Activated CD4-positive, alpha-beta T cell treated with anti-CD3 and anti-CD28 coated beads, Interleukin-2, amount 50 U/mL, for 4 hours (primary cell): ENCODE measurements at places on chromosomes 4 and X.

DNA sequence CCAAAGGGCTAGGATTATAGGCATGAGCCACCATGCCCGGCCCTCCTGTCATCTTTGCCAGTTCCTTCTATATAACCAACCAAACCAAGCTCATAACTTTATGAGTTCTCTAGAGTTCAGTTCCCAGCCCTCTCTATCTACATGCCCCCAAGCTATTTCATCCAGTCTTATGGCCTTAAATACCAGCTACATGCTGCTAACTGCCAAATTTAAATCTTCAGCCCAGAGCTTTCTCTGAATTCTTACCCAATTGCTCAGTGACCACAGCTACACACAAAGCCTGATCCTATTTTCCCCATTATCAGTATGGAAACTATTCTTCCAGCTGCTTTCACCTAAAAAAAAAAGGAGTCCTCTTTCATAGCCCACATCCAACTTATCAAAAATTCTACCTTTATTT, 23.1 kb downstream of the TMEM184C start:
- no peak for DNase-seq

- no peak for DNase-seq
Measured at GRCh38 chrX:20664774-20665173, 398.1 kb upstream of the RPS6KA3 start.

GRCh38 chr4:185513489-185514181, 21.7 kb downstream of the PDLIM3 start:
- DNase-seq = no peak

- no peak for DNase-seq
Measured at GRCh38 chr4:107734120-107734519, 14.1 kb upstream of the PAPSS1 start.

DNA sequence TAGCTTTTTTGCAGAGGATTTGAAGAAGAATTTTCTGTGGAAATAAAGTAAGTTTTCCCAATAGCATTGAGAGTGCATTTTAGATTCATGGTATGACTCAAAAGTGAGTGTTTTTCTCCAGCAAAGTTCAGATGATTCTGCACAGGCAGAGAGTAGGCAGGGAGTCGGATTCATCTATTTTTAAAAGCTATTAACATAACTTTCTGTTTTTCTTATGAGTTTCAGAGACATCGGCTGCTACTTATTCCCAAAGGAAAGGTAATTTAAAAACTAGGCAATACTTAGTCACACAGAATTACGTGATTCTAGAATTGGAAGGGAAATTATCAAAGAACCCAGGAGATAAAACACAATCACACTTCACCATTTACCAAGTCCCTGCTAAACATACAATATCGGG, 4.4 kb downstream of the CCDC110 start:
- no peak for DNase-seq

GRCh38 chr4:7781366-7781765, 158.3 kb downstream of the AFAP1 start:
- no peak for DNase-seq

- no peak for DNase-seq
Measured at GRCh38 chr4:173398779-173399415, at the start of gene SCRG1. SCRG1 (minus strand) TSS chr4:173399116; CDS start chr4:173391414, 7,702 bp downstream.

DNA sequence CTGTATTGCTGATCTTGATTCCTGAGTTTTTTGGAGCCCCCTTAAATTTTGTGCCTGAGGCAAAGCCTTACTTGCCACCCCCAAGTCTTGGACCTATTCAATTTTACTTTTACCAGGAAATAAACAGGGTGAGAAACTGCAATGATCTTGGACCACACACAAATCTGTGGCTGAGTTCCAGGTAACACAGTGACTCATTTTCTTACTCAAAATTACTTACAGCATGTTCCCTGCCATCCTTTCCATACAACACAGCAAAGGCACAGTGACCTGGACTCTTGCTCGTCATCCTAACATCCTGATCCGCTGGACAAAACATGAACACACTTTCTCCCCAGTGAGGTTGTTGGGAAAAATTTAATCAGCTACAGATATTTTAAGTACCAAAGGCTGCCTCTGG, 60.7 kb upstream of the S100G start:
- no peak for DNase-seq

DNA sequence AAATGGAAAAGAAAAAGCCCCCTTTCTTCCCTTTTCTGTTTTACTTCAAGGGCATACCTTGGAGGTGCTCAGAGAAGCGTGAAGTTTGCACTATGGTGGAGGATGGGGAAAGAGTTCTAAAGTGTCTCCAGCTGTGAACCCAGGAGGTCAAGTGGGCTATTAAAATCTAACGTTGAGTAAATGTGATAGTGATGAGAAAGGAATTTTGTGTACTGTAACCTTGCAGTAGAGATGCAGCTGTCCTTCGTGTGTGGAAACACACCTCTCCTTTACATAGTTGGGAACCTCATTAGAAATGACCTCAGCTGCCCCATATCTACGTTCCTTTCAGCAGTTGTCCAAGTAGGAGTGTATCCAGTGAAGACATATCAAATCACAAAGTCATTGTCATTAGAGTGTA, 26.5 kb downstream of the ADH5 start:
- DNase-seq = no peak

- no peak for DNase-seq
Measured at GRCh38 chrX:108699368-108699767, 37.0 kb downstream of the IRS4 start.

GRCh38 chrX:153645921-153646488, 998 bp upstream of the DUSP9 start:
- DNase-seq = no peak

- no peak for DNase-seq
Measured at GRCh38 chr4:8688908-8689445, 96.4 kb downstream of the CPZ start.

DNA sequence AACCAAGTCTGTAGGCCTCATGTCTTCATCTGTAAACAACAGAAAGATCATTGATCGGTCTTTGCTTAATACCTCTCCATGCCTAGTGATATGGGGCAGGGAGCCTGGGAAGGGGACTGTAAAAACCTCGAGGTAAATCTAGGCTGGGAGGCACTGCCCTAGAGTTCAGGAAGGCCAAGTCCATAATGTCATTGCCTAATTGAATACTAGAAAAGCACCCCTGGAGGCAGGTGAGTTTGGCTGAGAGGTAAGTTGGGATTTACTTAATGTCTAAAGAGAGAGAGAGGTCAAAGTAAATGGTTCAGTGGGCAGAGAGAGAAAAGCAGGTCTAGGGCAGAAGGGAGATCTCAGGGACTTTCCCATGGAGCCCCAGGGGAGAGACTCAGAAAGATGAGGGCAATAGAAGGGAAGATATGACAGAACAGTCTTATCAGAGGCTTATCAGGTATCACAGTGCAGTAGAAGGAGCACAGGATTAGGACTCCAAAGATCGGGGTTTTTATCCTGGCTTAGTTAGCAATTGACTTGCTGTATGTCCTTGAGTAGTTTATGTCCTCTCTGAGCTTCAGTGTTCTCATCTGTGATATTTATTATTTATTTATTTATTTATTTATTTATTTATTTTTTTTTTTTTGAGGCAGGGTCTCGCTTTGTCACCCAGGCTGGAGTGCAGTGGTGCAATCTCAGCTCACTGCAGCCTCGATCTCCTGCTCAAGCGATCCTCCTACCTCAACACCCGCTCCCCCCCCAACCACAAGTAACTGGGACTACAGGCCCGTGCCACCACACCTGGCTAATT, 85.2 kb downstream of the SLC16A2 start:
- no peak for DNase-seq

GRCh38 chr4:147843162-147843561, 111.3 kb downstream of the ARHGAP10 start:
- no peak for DNase-seq

DNA sequence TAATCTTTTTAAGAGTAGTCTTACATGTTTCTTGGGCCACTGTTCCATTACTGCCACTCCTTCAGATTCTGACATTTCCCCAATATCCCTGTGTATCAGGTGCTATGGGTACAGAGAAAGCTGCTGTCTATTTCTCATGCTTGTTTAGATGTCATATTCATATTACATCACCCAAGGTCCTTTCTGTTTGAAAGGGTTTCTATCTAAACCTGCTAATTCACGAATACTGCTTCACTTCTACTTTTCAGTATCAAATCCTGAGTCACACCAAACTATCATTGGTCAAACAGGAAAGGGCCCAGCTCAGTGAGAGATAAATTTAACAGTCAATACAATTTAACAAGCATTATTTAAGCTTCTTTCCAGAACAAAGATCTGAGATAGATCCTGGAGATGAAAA, 241.4 kb downstream of the UGT8 start:
- no peak for DNase-seq

- DNase-seq = no peak
Measured at GRCh38 chr4:87882861-87883260, 50.1 kb downstream of the MEPE start.

DNA sequence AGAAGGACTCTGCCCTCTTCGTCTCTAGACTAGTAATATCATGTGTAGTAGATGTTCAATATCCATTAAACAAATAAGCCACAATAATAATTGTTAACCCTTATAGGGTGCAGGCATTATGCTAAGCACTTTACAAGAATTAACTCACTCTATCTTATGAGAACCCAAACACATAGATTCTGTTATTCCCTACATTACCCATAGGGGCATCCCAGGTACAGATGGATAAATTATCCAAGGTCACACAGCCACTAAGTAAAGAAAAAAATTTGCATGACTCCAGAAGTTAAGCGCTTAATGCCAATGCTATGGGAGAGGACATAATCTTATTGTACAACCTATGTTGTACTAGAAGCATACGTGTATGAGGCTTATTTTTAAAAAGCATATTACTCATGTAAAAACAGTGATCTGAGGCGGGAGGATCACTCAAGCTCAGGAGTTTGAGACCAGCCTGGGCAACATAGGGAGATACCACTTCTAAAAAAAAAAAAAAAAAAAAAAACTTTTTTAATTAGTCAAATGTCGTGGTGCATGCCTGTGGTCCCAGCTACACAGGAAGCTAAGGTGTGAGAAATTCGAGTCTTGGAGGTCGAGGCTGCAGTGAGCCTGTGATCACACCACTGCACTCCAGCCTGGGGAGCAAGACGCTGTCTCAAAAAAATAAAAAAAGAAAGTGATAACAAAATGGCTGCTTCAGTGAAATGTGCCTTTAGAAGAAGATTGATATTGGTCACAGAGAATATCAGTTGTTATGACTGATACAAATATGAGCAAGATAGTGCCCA, 13.6 kb downstream of the LDB2 start:
- DNase-seq = no peak

DNA sequence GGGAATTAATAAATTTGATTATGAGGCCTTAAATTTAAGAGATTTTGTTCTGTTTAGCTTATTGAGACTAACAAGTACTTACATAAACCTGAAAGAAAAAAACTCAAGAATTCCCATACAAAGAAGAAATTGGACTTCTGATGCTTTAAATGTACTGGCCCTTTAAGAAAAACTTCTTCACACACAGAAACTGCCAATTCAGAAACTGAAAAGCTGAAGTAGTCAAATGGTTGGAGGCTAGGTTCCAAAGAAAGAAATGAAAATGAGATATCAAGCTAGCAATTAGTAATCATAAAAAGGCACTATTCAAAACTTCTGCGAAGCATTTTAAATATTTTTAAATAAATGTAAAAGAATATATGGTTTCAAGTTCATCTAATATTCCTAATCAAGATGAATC, 151.3 kb downstream of the THOC2 start:
- DNase-seq = no peak

- no peak for DNase-seq
Measured at GRCh38 chrX:12400218-12400617, 261.9 kb downstream of the FRMPD4 start.

DNA sequence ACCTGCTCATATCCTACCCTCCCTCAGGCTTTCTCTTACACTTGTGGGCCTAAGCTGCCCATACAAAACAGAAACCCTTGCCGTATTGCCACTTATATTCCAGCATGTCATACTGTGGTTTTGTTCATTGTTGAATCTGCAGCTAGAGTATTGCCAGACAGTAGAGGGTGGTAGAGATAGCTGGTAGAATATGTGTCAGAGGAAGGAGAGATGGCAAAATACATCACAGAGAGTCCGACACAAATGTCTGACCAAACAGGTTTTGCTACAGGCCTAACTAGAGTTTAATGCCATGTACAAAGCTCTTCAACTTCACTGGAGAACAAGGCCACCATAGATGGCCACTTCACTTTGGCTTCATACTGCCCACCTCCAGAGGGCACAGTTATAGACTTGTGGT, 160.1 kb downstream of the EFHC2 start:
- DNase-seq = no peak

- DNase-seq = no peak
Measured at GRCh38 chr4:153282023-153282422, 62.5 kb upstream of the MND1 start.

DNA sequence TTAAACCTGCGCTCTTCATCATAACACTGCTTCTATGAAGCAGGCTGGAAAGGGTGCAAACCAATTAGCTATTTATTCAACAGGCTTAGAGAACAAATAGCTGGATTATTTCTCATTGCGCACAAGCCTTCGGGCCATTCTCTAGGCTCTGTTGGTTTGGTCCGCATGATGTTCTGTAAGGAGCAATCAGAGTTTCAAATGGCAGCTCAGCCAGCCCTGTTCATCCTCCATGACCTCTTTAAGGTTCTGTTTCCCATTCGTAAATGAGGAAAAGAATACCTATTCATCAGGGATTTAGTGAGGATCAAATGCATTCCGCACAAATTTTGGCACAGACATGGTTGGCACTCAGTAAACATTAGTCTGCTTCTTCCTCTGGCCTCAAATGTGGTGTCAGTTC, 15.5 kb upstream of the GPM6A start:
- no peak for DNase-seq

DNA sequence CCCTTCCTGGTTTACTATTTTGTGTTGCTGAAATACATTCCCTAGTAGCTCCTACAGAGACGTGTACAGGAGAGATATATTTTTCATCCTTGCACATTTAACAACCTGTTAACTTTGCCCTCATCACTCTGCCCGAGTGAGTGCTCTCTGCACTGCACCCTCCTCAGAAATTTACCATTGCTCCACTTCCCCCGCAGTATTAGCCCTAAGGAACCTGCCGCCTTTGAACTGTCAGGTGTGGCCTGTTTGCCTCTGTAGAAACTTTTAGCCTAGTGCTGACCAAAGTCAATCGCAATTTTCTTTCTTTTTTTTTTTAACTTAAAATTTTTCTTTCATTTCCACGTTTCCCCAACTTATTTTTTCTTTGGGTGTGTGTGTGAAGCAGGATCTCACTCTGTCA, 46.6 kb upstream of the TBL1X start:
- DNase-seq = no peak

DNA sequence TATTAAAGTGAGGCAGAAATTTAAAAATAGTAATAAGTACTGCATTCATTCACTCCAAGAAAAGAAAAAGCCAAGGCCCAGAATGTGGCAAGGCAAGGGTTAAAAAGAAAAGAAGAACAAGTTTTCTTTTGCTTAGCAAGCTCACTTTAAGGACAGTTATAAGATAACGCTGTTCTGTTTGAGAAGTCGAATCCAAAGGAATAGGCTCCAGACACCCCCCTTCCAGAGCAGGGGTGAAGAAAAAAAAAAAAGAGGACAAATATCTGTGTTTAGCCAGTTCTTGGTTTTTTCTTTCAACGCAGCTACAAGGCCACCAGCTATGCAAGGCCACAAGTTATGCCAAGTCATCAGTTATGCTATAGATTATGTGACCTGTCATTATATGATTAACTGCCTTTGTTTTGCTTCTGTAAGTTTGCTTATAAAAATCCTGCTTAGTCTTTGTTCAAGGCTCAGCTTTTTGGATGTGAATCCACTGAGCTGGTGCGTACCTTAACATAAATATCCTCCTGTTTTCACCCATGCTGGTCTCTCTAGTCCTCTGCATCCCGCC, 1.4 kb downstream of the GRK4 start:
- DNase-seq = no peak
